Cortex of kidney (tissue), 1 donor: ENCODE measurements at places on chromosomes 7 and 10.

- DNase-seq = no peak
Observed at GRCh38 chr7:103573479-103574058, 127.6 kb upstream of the SLC26A5 start.

DNA sequence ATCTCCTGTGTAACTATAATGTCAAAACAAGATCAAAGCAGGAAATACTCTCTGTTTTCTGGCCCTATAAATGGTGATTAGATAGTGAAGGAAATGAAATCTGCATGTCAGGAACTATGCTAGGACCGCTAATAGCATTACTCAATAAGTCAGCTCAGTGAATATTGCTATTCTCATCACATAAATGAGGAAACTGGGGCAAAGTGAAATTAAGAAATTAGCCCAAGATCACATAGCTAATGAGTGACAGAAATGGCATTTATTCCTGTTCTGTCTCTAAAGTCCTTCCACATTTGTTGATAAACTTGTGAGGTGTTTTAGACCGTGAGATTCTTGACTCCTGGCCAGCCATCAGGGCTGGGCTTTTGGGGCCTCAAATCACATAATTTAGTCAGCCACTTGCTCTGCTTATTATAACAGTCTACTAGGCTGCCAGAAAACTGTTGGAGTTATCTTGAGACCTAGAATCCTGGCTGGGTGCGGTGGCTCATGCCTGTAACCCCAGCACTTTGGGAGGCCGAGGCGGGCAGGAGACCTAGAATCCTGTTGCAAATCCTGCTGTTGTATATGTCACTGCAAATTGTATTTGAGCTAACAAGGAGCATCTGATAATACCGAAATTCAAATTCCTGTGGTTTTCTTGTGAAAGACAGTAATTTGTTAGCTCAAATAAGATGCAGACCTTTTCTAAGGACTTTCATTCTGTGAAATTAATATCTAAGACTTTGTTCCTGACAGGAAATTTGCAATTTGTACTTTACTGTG is 66.5 kb upstream of the SHTN1 start:
- no peak for DNase-seq

GRCh38 chr10:62166331-62167131 is 102.1 kb downstream of the RTKN2 start:
- no peak for DNase-seq

DNA sequence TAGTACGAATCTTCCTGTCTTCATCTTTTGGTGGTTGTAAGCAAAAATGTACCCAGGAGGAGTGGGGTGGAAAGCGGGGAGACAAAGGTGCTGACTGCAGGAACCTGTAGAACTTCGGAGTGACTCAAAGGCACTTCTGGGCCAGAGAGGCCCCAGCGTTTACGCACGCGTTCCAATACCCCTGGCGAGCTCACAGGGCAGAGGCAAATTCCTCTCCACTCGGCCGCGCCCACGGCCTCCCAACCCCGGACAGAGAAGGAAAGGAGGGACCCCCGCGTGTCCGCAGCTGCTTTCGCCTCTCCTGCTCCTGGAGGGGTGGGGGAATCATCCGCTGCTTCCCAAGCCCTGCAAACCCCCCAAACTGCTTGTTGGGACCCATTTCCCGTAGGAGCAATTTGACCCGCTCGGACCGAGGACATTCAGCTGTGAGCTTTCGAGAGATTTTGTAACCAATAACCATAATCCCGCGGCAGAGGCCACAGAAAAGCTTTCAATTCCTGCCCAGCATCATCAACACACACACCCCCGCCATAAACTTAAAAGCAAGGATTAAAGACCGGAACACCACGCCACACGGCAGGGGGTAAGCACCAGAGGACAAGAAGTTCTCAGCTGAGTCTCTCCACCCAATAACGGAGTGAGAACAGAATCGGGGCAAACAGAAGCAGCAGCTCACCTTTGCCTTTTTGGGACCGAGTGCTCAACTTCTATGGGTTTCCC is 2.3 kb downstream of the IGF2BP3 start:
- DNase-seq = no peak

GRCh38 chr7:80612880-80613279 is 25.6 kb upstream of the CD36 start:
- no peak for DNase-seq

- DNase-seq = no peak
Observed at GRCh38 chr10:84294766-84295447, 33.5 kb upstream of the CCSER2 start.

GRCh38 chr7:46512891-46513413 is 591.9 kb upstream of the IGFBP3 start:
- DNase-seq = no peak

GRCh38 chr10:113060201-113061053 is 110.4 kb downstream of the TCF7L2 start:
- DNase-seq = no peak

- DNase-seq = no peak
Observed at GRCh38 chr7:1142051-1142635, 17.9 kb downstream of the ZFAND2A start.

GRCh38 chr7:29639886-29640595 is 76.4 kb downstream of the PRR15 start:
- DNase-seq = no peak

DNA sequence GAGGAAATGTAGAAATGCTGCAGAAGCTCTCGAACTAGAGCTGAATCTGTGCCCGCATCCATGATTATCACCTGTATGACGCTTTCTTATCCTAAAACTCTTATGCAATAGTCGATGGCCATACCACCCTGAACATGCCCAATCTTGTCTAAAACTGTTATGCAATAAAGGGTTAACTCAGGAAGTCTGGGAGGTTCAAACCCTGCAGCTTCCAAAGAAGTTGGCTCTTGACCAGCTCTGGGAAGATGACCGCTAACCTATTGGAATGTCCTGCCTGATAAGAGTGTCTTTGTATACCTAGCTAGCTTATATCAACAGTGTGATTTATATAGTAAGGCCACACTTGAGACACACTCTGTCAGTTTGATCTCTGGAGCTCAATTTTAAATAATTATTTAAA is 3.4 kb upstream of the C10orf88 start:
- DNase-seq = no peak

DNA sequence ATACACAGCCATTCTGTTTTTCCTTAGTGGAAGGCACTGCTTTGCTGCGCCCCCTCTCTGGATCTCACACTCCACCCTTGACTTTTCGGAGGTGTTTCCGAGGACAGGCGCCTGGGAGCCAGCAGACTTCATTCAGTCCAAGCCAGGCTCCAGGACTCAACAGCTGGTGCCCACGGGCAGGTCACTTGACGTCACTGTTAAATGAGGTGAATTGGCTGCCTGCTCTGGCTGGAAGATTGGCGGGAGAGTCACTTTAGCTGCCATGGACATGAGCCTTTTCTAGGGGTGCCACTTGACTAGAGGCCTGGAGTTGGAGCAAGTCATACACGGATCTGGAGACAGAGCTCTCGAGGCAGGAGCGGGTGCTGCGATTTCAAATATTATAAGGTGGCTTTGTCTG is 3.2 kb downstream of the HTRA1 start:
- DNase-seq = no peak

- DNase-seq = no peak
Observed at GRCh38 chr7:41942468-41943093, 239.7 kb upstream of the INHBA start.

DNA sequence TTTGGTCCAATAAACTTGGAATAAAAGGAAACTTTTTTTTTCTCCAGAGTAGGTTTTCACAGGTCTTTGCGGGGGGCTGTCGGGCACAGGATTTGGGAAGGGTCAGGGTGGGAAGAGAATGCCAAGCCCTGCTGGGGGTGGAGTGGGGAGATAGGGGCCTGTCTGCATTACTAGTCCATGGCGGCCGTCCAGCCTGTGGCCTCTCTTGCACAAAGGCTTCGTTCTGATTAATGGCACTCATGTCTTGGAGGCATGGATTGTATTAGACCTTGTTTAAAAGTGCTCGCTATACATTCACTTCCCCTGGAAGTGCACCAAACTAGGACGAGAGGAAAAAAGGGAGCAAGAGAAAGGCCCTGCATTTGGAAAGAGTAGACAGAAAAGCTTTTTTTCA is 37.2 kb downstream of the LRMDA start:
- no peak for DNase-seq

DNA sequence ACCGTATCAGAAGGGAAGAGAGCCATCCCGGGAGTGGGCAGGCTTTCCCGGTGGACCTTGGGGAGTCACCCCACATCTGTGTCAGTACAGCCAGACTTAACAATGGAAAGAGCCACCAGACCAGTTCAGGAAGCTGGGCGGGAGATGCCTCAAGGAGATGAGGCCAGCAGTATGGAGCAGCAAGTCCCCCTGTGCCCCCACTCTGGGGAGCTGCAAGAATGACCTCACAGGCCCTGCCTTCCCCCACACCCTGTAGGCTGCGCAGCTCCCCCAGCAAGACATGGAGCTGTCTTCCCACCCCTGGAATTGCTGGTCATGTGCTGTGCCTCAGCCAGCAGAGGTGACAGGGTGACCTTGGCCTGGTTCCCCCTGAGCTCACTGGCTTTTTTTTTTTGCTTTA is 76.8 kb upstream of the INSIG1 start:
- DNase-seq = no peak

DNA sequence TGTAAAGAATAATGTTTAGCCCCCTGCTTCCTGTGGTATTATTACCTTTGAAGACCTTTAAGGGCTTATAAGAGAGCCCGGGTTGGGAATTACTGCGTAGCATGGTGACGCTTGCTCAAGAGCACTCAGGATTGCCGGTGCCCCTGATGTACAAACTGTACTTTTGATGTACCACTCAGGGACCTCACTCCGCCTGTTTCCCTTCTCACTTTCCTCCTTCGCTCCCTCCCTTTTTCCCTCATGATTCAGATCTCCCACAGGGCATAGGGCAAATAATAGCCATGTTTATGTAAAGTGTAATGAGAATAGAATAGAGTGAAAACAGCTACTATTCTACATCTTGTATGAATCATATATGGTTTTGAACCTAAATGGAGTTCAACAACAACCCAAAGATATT is 77.8 kb upstream of the PDCD4 start:
- DNase-seq = no peak

DNA sequence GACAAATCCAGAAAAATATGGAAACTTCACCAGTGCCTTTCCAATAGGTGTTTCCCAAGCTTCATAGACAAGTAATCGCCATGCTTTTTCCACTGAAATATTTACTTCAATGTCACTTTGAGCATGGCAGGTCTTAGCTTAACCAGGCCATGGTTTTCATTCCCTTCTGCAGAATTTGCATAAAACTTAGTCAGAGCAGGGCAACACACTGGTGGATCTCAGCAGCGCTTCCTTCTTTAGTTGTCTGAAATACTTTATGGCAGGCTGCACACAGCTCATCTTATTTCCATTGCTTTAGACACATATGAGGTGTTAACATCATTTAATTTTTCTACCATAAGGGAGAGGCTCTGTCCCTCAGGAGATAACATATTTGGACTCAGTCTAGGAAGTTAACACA is 102.9 kb upstream of the AHR start:
- no peak for DNase-seq

DNA sequence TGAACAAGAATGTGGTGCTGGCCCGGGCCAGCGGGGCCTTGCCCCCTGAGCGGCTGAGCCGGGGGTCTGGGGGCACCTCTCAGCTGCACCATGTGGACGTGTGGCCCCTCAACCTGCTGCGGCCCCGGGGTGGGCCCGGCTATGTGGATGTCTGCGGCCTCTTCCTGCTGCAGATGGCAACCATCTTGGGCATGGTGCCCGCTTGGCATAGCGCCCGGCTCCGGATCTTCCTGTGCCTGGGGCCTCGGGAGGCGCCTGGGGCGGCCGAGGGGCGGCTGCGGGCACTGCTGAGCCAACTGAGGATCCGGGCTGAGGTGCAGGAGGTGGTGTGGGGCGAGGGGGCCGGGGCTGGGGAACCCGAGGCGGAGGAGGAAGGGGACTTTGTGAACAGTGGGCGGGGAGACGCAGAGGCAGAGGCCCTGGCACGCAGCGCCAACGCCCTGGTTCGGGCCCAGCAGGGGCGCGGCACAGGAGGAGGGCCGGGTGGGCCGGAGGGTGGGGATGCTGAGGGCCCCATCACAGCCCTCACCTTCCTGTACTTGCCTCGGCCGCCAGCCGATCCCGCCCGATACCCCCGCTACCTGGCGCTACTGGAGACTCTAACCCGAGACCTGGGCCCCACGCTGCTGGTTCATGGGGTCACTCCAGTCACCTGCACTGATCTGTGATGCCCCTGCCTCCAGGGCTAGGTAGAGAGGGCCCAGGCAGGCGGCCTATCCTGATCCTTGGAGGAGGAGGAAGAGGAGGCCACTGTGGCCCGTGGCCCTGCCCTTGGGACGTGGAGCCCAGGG is 1.1 kb upstream of the TRIP6 start:
- DNase-seq = no peak

DNA sequence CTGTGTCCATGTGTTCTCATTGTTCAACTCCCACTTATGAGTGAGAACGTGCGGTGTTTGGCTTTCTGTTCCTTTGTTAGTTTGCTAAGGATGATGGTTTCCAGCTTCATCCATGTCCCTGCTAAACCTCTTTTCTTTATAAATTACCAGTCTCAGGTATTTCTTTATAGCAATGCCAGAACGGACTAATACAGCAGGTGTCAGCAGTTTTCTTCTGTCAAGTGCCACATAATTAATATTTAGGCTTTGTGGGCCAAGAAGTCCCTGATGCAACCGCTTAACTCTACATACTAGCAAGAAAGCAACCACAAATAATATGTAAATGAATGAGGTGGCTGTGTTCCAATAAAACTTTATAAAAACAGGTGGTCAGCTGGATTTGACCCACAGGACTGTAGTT is 26.3 kb upstream of the C1QL3 start:
- DNase-seq = no peak

GRCh38 chr7:101140746-101141382 is 13.4 kb upstream of the AP1S1 start:
- DNase-seq = no peak

DNA sequence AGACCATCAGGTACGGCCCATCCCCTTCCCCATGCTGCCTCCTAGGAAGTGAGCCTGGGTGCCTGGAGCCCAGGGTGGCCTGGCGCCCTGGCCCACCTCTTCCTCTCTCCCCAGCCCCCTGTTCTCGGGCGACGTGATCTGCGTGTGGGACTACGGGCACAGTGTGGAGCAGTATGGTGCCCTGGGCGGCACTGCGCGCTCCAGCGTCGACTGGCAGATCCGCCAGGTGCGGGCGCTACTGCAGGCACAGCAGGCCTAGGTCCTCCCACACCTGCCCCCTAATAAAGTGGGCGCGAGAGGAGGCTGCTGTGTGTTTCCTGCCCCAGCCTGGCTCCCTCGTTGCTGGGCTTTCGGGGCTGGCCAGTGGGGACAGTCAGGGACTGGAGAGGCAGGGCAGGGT is 17.0 kb downstream of the ASL start:
- DNase-seq = no peak

GRCh38 chr10:97390091-97390490 is 11.0 kb downstream of the RRP12 start:
- no peak for DNase-seq

- no peak for DNase-seq
Observed at GRCh38 chr10:11344550-11344949, 266.9 kb downstream of the USP6NL start.

- no peak for DNase-seq
Observed at GRCh38 chr7:87318741-87319140, 26.7 kb upstream of the CROT start.

DNA sequence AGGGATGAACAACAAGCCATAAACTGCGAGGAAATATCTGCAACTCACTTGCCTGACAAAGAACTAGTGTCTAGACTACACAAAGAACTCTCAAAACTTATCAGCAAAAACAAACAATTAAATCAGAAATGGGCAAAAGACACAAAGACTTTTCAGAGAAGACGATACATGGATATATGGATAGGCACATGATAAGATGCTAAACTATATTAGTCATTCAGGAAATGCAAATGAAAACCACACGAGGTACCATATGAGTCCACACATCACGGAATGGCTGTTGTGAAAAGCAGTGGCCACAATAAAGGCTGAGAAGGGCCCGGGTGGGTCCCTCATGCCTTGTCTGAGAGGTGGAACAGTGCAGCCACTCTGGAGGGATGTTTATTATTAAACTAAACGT is 267.8 kb downstream of the WDR37 start:
- DNase-seq = no peak
